Activated CD4-positive, alpha-beta T cell treated with anti-CD3 and anti-CD28 coated beads for 24 hours (primary cell): ENCODE measurements at places on chromosomes 1 and 21.
A peak's percentile ranks its signal among the peaks of the same experiment; 100 is the strongest.

DNA sequence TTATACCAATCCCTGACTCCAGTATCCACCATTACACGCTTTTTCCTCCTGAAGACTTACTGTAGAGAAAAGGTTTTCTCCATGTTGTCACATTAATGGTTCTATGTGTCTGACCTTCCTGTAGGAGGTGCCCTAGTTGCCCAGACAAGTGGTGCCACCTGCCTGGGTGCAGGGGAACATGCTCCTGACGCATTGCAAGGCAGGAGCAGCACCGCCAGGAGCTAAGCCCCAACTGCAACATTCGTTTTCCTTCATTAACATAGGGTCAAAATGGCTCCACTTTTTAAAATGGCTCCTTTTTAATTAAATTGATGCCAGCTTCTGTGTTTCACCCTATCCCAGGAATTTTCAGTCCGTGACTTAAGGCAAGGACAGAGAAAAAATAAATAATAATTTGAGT lies 220.1 kb upstream of the SAMSN1 start:
- DNase-seq: no peak

- peak; percentile 39 for DNase-seq
Measured at GRCh38 chr1:12518931-12519692, 98.9 kb downstream of the DHRS3 start.

DNA sequence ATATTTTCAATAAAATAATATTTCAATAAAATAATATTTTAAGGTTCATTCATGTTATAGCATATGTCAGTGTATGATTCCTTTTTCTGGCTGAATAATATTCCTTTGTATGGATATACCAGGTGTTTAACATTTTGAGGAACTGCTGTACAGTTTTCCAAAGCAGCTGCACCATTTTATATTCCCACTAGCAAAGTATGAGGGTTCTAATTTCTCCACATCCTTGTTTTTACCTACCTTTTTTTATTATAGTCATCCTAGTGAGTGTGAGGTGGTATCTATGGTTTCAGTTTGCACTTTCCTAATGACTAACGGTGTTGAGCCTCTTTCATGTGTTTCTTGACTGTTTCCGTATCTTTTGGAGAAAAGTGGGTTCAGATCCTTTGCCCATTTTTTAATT lies 5.2 kb downstream of the DEGS1 start:
- no peak for DNase-seq

- no peak for DNase-seq
Measured at GRCh38 chr1:15609631-15610030, 7.6 kb upstream of the DDI2 start.

DNA sequence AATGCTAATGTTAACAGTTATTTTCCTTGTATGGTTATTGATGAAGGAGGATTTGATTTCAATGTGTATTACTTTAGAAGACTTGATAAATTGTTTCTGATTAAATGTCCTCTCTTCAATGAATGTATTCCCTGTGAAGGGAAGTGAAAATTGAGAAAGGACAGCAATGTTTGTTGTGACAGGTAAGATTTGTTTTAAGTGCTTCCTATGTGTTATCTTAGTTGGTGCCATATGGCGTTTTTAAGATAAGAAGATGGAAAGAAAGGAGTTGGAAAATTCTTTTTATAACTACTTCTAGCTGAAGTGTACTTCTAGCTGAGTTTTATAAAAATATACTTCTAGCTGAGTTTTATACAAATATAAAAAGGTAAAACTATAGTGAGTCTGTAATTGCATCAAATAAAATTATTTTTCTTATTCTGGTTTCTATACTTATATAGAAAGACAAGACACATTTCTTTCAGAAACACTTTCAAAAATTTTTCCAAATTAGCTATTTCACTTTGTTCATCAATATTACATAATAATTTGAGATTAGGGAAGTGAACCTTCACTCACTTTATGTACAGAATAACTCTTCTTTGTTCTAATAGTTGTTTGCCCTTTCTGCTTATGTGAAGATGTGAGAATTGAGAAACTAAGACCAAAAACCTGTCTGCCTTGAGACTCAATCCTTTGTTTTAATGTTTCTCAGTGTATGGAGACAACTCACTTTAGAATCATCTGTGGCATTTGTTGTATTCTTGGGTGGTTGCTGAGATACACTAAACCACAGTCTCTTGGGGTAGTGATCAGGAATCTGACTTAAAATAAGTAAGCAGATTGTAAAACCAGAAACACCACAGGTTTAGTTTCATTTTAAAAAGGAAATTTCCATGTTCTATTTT lies 382.9 kb upstream of the B3GALT2 start:
- no peak for DNase-seq

DNA sequence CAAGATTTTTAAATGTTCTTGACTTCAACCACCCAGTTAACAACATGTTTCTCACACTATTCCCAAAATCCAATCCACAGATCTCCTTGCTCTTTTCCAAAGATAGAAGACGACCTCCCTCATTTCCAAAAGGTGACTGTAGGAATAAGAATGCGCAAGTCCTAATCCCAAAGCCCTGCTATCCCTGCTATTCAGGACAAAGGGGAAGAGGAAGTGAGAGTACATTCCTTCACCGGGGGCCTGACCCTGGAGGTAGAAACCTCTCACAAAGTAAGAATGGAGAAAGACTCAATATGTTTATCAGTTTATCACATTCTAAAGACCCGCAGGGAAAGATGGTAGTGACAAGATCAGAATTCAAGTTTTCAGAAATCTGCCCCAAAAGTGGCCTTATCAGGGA lies 55.7 kb downstream of the PLEKHA6 start:
- no peak for DNase-seq

DNA sequence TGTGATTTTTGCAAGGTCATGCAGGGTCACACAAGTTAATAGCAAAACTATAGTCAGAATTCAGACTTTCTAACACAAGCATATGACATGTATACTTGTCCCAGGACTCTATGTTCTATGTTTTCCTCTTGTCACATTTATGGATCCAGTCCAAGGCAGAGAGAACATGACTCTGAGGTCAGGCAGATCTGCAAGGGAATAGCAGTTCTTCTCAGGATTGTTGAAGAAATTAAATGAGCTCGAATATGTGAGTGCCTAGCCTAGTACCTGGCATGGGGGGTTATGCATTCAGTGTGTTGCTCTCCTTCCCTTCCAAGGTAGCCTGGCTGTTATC lies 9.5 kb upstream of the RPTN start:
- no peak for DNase-seq

DNA sequence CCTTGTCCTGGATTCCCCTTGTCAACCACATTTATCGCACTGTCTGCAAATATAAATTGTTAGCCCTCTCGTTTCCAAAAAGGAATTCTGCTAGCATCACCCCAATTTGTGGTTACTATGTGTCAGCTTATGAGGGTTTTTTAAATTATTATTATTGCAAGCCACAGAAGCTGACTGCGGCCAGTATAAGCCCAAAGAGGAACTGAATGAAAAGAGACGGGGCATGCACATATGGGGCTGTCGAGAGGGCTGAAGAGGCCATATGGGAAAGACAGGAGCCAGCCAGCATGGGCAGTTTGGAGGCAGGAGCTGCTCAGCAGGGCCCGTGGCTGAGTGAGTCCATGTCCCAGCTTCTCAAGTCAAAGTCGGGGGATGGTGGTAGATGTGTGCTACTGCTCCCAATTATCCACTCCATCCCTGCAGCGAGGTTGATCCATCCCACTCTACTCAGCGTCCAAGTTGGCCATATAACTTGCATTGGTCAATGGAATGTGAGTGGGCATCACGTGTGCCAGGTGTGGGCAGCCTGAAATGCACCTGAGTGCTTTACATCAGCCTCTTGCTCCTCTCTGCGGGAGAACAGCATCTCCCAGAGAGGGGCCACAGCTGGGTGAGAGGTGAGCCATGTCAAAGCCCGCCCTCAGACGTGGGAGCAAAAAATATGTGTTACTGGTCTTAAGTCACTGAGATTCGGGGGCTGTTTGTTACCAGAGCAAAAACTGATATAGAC lies 37.6 kb upstream of the LDLRAP1 start:
- DNase-seq: no peak

DNA sequence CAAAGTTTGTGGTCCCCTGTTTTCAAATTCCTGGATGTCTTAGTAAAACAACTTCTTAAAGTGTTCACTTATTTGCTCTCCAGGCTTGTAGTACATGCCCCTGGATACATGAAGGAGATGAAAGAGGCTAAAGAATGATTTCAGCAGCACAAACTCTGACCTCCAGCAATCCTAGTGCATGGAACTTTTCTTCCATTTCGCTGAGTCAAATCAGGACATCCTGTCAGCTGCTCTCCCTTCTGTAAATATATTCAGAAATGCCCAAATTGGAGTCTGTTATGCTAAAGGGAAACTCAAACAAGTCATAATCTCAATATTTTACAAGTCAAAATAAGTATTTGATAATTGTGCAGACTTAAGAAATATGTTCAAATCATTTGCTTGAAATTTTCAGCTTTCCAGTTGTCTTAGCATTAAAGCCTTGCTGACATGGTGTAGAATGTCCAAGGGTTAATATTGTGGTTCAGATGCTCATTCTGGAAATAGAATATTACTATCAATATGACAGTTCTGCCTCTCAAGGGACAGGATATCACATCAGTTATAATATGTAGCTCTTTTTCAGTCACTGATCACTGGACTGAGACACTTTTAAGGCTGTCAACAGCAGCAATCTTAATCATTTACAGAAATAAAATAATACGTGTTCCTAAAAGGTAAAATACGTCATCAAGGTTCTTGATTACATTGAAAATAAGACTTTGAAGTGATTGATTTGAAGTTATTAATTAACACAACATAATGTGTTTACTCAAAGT lies 1157.3 kb downstream of the PLA2G4A start:
- no peak for DNase-seq

GRCh38 chr1:33013791-33014190 lies 22.9 kb downstream of the AK2 start:
- DNase-seq: no peak

GRCh38 chr1:72177711-72178110 lies 104.6 kb downstream of the NEGR1 start:
- no peak for DNase-seq

GRCh38 chr1:222275001-222275728 lies 272.7 kb downstream of the HHIPL2 start:
- DNase-seq: no peak

- no peak for DNase-seq
Measured at GRCh38 chr1:33275706-33276572, 19.6 kb downstream of the ZNF362 start.

DNA sequence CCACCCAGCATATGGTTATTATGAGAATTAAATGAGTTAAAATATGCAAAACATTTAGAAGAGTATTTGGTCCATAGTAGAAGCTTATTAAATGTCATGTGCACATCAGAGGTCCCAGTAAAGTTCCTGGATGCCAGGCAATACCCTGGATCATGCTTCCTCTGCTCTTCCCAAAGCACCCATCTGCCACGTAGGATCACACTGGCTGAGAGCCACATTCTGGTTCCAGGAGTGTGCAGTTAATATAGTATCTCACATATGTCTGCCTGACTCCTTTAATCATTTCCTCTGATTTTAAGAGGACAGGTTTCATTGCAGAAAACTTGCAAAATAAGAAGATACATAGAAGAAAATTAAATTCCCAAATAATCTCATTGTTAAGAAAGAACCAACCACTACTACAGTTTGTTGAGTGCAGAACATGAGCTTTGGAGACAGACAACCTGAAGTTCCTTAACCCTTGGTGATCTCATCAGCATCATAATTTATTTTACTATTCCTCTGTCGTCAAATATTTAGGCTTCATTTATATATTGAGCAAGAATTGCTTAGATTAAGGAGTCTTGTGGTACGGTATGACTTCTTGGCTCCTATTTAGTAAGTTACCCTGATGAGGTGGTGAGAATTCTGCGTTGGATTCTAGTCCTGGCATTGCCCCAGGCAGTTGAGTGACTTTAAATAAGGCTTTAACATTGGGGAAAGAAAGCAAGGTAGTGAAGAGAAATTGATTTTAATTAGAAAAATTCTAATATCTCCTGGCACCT lies 12.3 kb downstream of the SGIP1 start:
- DNase-seq: no peak

DNA sequence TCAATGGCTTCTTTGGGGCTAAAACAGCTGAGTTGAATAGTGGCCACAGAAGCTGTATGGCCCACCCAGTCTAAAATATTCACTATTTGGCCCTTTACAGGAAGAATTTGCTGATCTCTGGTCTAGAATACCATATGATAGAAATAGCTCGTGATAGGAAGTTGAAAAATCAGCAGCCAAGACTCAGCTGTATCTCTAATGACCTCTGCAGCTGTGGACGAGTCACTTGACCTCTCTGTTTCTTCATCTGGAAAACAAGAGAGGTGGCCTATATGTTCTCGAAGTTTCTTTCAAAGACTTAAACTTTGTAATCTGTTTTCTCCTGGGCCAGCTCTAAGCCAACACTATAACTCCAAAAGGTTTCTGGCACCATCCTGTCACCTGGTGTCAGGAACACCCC lies 129.2 kb downstream of the ZBTB18 start:
- no peak for DNase-seq

- DNase-seq: no peak
Measured at GRCh38 chr1:218759795-218760194, 413.9 kb upstream of the LYPLAL1 start.

DNA sequence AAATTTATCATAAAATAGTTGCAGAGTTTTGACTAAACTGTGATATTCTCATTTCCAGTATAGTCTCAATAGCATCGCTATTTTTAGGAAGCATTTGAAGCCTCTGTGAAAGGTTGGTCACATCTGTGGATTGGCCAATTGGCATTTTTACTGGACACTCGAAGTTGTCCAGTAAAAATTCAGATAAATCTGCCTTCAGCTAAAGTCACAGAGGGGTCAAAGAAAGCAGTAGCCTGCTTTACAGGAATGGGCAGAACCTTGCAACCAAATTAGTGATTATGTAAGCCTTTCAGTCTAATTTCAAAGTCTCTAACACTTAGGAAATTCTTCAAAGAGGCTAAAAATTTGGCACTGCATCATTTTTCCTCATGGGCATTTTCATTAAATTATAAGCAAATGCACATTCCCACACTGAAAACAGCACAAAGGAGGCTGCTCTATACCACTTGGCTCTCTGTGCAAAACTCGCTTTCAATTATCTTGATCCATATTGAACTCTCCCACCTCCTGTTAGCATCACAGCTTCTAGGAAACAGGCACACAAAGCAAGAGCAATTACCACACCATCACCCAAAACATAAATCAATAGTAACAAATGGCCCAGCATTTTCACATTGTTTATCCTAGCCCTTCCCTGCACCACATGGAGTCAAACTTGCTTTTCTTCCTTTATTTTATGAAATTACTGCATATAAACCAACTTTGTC lies 318.5 kb upstream of the DUSP10 start:
- DNase-seq: no peak

DNA sequence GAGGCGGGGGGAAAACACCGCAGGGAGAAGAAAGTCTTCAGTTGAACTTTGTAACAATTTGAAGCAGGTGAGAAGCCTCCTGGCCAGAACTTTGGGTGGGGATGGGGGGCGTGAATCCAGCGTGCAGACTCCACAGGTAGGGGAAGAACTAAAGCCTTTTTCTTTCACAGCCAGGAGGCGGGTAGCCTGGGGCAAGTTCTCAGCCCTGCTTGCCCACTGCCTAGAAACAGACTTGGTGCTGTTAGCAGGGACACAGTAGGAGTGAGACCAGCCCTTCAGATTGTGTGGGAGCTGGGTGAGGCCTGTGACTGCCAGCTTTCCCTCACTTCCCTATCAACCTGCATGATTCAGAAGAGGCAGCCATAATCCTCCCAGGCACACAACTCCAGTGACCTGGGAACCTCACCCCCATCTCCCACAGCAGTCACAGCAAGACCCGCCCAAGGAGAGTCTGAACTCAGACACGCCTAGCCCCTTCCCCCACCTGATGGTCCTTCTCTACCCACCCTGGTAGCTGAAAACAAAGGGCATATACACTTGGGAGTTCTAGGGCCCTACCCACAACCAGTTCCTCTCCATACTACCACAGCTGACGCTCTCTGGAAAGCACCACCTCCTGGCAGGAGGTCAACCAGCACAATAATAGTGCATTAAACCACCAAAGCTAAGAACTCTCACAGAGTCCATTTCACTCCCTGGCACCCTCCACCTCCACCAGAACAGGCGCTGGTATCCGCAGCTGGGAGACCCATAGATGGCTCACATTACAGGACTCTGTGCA lies 83.5 kb upstream of the CDC42BPA start:
- DNase-seq: no peak
